ENCODE measurements at places on chromosomes 5 and 9.

GRCh38 chr5:177453852-177454396, 7.3 kb downstream of the PRR7 start:
- no peak for DNase-seq

GRCh38 chr9:77022783-77023440, 3.5 kb downstream of the FOXB2 start:
- no peak for DNase-seq

DNA sequence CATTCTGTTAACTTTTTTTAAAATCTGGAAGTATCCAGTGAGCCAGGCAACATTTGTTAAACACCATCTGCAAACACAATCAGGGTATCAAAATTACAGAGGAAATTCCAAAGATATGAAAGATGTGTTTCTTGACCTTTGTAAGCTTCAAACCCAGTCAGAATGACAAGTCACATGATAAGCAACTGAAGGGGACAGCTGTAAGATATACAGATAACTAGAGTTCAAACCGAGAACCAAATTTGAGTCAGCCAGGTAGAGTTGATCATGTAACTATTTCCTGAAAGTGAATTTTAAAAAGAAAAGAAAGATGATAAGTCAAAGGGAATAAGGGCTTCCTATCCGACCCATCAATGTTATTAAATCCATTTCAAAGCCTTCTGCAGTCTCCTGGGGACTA, 196.2 kb downstream of the DEPDC1B start:
- no peak for DNase-seq

GRCh38 chr5:78648359-78649210, at the start of gene LHFPL2:
LHFPL2 (minus strand) TSS chr5:78648772; CDS start chr5:78510213, 138,559 bp downstream.
- DNase-seq, result peak; percentile 44

DNA sequence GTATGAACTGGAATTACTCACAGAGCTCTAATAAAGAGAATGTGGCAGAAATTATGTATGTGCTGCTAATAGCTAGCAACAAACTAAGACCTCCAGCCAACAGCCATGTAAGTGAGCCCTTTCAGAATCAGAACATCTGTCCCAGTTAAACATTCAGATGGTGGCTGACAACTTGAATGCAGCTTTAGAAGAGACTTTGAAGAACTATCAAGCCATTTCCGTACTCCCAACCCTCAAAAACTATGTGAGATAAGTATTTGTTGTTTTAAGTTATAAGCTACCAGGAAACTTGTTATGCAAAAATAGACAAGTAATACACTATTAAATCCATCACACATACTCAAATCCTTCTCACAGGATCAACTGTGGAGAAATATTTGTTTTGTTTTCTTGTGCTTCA, 205.2 kb upstream of the EDIL3 start:
- DNase-seq, result no peak

GRCh38 chr9:78280982-78281668, 15.8 kb upstream of the PSAT1 start:
- no peak for DNase-seq

DNA sequence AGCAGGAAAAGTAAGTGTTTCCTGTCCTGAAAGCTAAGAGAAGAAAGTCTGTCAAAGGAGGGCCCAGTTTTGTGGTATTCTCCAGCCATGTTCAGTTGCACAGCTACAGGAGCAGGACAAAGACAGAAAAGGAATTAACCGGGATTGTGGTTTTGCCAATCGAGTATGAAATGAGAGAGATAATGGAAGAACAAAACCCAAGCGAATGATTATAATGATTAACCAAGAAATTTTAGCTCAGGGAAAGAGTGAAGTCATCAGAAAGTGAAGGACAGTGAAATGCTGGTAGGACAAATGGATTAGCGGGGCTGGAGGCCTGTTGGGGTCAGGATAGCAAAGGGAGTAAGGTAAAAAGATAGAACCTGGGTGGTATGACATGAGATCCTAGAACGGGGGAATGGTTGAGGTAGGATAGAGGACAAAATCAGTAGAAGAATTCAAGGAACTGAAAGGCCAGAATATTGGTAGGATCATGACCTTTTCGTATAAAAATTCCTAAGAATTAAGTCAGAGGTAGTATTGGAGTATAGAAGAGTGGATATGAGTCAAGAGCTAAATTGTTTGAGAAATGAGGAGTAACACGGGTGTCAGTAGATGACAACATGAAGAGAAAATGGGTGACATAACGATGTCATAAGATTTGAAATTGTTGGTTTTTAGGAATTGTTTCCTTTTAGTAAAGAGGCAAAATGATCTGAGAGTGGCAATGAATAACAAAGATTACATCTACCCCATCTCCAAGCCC, 52.8 kb downstream of the DIAPH1 start:
- no peak for DNase-seq

GRCh38 chr9:78786794-78787193, 489.9 kb downstream of the PSAT1 start:
- DNase-seq, result no peak

DNA sequence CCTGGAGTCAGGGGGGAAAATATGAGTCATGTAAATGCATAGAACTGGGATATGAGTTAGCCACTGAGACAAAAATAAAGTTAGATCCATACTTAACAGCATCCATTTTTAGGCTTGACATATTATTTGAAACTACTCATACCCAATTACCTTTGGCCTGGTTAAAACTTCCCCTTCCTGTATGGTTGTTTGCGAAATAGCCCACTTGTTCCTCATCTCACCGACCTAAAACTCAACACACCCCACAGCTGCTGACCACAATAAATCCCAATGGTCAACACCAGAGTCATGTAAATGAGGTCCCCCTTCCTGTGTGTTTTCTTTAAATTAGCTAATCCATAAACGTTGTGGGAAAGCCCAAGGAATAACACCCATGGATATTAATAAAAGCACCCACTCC, 55.2 kb upstream of the TMEM215 start:
- no peak for DNase-seq

- no peak for DNase-seq
Measured at GRCh38 chr5:124034963-124035362, 523.0 kb downstream of the CSNK1G3 start.

DNA sequence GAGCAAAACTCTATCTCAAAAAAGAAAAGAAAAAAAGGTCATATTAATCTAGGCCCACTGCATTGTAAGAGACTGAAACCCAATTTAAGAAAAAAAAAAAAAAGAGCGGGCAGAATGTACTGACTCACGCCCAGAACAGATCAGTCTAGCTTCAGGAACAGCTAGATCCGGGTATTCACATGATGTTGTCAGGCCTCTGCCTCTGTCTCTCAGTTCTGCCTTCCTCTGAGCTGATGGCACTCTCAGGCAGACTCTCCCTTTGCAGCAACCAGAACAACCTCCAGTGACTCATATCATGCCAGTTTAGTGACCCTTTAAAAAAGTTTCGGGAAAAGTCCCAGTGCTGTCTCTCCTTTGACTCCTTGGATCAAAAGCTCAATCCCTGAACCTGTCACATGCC, 53.0 kb downstream of the NEURL1B start:
- DNase-seq, result no peak

- DNase-seq, result no peak
Measured at GRCh38 chr9:121786998-121787422, 135.6 kb downstream of the DAB2IP start.

DNA sequence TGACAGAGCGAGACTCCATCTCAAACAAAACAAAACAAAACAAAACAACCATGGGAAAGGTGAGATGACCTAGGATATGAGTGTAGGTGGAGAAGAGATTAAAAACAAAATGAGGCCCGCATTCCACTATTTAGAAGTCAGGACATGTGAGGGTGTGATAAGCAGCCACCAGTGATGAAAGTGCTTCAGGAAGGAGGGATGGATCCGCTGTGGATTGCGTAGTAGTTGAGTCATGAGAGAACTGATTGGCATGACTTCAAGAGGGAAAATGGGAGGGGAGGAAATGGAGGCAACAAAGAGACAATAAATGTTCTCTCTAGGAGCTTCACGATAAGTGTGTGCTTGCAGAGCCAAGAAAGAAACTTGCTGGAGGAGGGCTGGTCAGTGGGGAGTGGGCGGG, 367.6 kb downstream of the ARL15 start:
- DNase-seq, result no peak

GRCh38 chr9:81535542-81536241, 153.7 kb downstream of the TLE1 start:
- peak; percentile 95 for DNase-seq

GRCh38 chr9:97572196-97572891, 60.8 kb downstream of the TSTD2 start:
- no peak for DNase-seq

DNA sequence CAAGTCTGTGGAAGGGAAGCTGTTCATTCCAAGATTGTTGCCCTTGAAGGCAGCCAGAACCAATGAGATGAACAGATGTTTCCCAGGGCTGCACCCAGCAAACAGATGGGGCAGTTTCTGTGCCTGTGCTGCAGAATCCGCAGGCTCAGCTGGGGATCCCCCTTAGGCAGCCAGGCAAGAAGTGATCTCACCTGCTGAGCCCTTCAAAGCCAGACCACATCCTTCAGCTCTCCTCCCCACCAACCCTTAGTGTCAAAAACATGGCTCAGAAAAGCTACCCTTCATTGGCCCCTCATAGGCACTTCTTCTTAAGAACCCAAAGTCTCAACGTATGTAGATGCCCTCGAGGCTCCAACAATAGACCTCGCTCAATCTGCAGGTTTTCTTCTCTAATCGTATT, 626.7 kb downstream of the CCDC171 start:
- DNase-seq, result no peak

DNA sequence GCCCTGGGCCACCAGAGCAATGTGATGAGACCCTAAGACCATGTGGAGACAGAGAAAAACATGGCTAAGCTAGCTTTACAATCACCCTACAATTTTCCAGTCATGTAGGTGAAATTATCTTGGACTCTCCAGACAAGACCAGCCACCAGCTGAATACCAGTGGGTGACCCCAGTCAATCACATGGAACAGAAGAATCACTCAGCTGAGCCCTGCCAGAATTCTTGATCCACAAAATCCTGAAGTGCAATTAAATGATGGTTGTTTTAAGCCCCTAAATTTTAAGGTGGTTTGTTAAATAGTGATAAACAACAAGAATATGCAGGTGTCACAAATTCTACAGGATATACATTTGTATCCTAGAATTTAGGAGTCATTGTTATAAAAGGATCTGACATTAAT, 69.5 kb upstream of the SMIM15 start:
- DNase-seq, result no peak

GRCh38 chr5:61882901-61883500, 423.0 kb upstream of the KIF2A start:
- no peak for DNase-seq

Data from NCI-H510A treated with DMSO at 0.1 percent for 48 hours (cell line).